ENCODE measurements at places on chromosomes 5 and 9.

GRCh38 chr5:123486951-123487655 lies 24.9 kb upstream of the CSNK1G3 start:
- no peak for DNase-seq

GRCh38 chr9:130746434-130747212 lies 53.0 kb downstream of the EXOSC2 start:
- no peak for DNase-seq

GRCh38 chr5:54799645-54800044 lies 185.7 kb downstream of the ESM1 start:
- no peak for DNase-seq

DNA sequence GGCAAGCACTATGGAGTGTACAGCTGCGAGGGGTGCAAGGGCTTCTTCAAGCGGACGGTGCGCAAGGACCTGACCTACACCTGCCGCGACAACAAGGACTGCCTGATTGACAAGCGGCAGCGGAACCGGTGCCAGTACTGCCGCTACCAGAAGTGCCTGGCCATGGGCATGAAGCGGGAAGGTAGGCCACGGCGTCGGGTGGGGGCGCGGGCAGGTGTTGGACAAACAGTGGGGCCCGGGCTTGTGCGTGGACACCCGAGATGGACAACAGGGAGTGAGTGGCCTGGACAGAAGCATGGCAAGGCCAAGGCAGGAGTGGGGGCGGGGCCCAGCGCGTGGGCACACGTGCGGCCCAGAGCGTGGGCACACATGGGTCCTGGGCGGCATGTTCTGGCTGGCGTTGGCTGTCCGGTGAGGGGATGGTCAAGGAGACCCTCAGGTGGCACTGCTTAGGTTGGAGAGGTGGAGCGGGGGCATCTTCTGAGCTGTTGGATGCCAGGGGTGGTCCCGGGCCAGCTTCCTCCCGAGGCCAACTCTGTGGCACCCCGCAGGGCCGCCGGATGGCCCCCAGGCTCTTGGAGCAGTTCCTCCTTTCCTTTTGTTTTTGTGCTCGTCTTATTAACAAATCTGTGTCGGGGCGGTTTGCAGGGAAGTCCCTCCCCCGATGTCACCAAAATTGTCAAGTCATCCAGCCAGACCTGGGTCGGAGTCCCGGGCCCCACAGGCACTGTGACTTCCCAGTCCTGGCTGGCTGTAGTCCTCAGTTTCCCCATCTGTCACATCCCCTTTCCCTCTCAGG lies 82.9 kb downstream of the RXRA start:
- DNase-seq: no peak

DNA sequence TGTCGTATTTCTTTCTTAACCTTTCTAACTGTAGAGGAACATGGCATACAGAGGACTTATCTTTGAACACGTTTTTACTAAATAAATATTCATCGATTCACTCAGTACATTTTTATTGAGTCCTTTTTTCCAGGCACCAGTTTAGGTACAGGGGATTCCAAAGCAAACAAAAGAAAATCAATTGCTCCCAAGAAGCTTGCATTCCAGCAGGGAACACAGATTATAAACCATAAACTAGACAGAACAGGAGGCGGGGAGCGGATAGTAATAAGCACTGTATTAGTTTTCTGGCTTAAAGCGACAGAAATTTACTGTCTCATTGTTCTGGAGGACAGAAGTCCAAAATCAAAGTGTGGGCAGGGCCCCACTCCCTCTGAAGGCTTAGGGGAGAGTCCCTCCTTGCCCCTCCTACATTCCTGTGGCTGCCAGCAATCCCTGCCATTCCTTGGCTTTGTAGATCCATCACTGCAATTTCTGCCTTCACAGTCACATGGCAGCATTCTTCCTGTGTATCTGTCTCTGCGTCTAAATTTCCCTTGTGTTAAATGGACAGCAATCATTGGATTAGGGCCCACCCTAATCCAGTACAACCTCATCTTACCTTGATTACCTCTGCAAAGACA lies 115.5 kb downstream of the COL23A1 start:
- no peak for DNase-seq
